Psoas muscle (tissue), 8 donors: ENCODE measurements at places on chromosomes 13 and 19. TPM values are rescaled to one million over a fixed set of nuclear protein-coding genes. Genes with fewer than 3 reads are reported as not detected.

GRCh38 chr13:51523082-51523518 lies 61.2 kb upstream of the WDFY2 start:
- H3K27me3 ChIP-seq: no peaks in the 10 kb centered on the region
- no peak overlapping the region for H3K27ac ChIP-seq
- H3K4me1 ChIP-seq: no peaks in the 10 kb centered on the region
- peak; percentile 51 for DNase-seq
- no peak overlapping the region for H3K4me3 ChIP-seq

DNA sequence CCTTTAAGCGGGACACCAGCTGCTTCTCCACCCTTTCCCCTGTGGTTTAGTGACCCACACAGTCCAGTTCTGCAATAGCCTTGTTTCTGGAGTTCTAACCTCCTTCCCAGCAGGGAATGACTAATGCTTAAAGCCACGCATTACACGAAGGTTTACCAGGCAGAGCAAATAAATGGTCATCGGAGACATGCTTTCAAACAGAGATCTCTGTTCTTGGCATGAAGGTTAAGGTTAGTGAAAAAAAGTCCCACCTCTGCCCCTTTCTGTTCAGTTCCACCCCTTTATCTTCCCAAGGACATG lies 25.3 kb upstream of the MEDAG start:
- no peak overlapping the region for H3K4me3 ChIP-seq
- H3K27ac ChIP-seq: no peak overlapping the region
- H3K36me3 ChIP-seq: no peaks in the 10 kb centered on the region
- DNase-seq: no peak

GRCh38 chr13:97302611-97303010 lies 80.5 kb downstream of the MBNL2 start:
- no peak overlapping the region for H3K4me3 ChIP-seq
- DNase-seq: no peak
- no peaks in the 10 kb centered on the region for H3K27me3 ChIP-seq
- no peaks in the 10 kb centered on the region for H3K36me3 ChIP-seq

DNA sequence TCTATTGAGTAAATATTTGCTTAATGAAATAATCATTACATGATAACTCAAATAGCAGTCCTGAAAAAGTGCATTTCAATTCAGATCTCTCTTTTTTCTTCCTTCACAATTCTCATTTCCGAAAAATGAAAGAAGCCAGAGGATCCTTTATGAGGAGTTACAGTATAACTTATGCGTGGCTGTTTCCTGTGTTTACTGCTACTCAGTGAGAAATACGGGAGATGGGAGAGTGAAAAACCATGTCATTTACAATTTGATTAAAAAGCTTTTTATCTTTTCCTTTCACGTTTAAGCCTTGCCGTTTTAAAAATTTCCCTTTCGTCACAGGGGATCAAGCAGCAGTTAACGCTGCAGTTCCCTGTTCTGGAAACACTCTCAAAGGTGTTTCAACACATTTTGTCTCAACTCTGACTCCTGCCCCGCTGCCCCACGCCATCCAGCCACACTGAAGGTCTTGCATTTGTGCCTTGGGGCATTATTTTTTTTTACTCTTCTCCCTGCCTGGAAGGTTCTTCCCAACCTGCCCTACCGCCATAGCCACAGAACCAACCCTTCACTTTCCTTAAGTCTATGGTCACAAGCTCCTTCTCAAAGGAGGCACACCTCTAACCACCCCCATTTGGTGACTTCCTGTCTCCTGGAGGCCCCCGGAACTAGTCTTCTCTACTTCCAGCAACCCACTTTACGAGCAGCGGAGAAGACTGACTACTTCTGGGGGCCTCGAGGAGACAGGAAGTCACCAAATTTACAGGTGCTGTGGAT lies 17.0 kb downstream of the KL start:
- no peak overlapping the region for H3K27ac ChIP-seq
- DNase-seq: no peak
- no peaks in the 10 kb centered on the region for H3K27me3 ChIP-seq
- no peaks in the 10 kb centered on the region for H3K36me3 ChIP-seq
- no peaks in the 10 kb centered on the region for H3K4me1 ChIP-seq

- peaks cover 14% of the 10 kb centered on the region for H3K4me1 ChIP-seq
- no peak overlapping the region for H3K4me3 ChIP-seq
- H3K27ac ChIP-seq: no peak overlapping the region
- no peaks in the 10 kb centered on the region for H3K27me3 ChIP-seq
- H3K36me3 ChIP-seq: no peaks in the 10 kb centered on the region
These were observed 49.9 kb downstream of the RAB20 start for GRCh38 chr13:110511509-110512181.

- H3K27ac ChIP-seq: no peak overlapping the region
- no peaks in the 10 kb centered on the region for H3K4me1 ChIP-seq
- H3K36me3 ChIP-seq: peaks cover 12% of the 10 kb centered on the region
These were observed 17.7 kb downstream of the ZNF763 start for GRCh38 chr19:11982526-11982925.

GRCh38 chr13:102172406-102172805 lies 229.4 kb downstream of the FGF14 start:
- H3K36me3 ChIP-seq: no peaks in the 10 kb centered on the region
- H3K4me3 ChIP-seq: no peak overlapping the region
- no peak overlapping the region for H3K27ac ChIP-seq

Gene FUT1
- 2.3 TPM for total RNA-seq
